ENCODE measurements at places on chromosomes 12 and 14. TPM values are rescaled to one million over a fixed set of nuclear protein-coding genes. Genes with fewer than 3 reads are reported as not detected.

The KRT76 gene
- total RNA-seq = not detected

The IL22 gene
- total RNA-seq = not detected

The KRT80 gene
- 0.38 TPM for total RNA-seq

The KRT85 gene
- total RNA-seq = not detected

The PAH gene
- not detected for total RNA-seq

The AQP2 gene
- total RNA-seq = not detected

The MYH6 gene
- total RNA-seq = not detected

The CCDC184 gene
- 0.96 TPM for total RNA-seq

The TMPRSS12 gene
- total RNA-seq = not detected

The MGST1 gene
- 54.4 TPM for total RNA-seq

The KCNMB4 gene
- 5.1 TPM for total RNA-seq

The LTBR gene
- 71.0 TPM for total RNA-seq

The CISTR gene
- total RNA-seq = not detected

The C12orf54 gene
- total RNA-seq = not detected

The AKAP3 gene
- 1.4 TPM for total RNA-seq

The FLVCR2 gene
- 7.9 TPM for total RNA-seq
